ENCODE measurements at places on chromosomes 12 and 14. TPM values are rescaled to one million over a fixed set of nuclear protein-coding genes. Genes with fewer than 3 reads are reported as not detected.
A peak's percentile ranks its signal among the peaks of the same experiment; 100 is the strongest.

GRCh38 chr14:70753518-70753953 is 55.8 kb downstream of the MAP3K9 start:
- no peak for DNase-seq

GRCh38 chr12:91108196-91108755 is 3.0 kb downstream of the LUM start:
- DNase-seq: no peak

DNA sequence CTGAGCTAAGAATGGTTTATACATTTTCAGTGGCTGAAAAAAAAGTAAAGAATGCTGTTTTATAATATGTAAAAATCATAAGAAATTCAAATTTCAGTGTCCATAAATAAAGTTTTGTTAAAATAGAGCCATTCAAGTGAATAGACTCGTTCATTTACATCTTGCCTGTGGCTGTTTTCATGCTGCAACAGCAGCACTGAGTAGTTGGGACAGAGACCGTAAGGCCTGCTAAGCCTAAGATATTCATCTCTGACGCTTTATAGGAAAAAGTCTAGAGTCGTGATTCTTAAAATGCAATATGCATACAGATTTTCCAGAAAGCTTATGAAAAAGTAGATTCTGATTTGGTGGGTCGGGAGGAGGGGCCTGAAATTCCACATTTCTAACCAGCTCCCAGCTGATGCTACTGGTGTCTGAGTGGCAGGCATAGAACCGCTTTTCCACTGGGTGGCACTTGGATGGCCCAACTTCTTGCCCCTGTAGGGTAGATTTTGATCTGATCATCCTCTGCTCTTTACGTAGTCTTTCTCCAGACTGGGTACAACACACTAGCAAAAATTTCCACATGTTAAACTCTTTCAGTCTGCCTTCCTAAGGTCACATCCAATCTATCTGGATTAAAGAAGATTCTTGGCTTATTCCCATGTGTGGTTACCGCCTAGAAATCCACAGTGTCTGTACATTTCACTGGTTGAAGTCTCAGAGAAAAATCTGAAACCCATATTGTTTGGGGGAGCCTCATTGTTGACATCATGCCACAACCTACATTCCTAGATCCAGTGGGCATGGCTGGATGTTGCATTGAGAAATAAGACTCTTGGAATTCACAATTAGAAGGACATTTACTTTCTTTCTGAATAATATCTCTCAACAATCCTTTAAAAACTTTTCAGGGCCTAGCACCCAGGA is 151.2 kb downstream of the C12orf75 start:
- DNase-seq: no peak

DNA sequence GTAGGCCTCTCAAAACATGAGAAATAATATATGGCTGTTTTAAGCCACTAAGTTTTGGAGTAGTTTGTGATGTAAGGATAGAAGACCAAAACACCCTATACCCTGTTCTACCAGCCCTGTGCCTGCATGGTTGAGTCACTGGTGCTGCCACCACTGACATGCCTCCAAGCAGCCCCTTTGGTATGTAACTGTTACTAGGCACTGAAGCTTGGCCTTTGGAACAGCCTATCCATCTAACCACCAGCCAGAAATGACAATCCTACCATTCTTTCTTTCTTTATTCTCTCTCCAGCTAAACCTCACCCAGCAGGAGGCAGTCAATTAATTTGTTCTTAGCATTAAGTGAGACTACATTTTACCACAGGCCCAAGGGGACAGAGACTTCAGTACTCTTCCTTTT is 240.3 kb downstream of the MSRB3 start:
- no peak for DNase-seq

VPS29 gene
- 125 TPM for total RNA-seq

DNA sequence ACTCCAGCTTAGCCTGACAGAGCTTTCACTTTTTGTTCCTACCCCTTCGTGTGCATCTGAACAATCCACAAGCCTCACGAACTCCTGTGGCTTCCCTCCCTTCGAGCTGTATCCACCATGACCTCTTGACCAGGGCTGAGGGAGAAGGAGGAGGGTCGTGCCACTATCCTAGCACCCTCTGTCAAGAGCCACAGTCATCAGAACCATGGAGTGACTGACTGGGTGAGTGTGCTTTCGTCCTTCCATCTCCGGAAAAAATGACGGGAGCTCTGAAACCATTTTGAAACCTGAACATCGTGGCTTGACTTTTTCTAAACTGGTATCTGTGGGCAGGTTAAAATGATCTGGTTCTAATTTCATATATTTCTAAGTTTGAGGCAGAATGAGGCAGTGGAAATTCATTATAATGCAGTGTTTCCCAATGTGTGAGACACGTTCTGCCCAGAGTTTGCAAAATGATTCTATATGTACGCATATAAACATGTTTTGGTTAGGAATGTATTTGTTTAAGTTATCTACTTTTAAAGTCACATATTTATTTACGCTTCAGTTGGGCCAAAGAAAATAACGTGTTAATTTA is 27.0 kb downstream of the IL26 start:
- DNase-seq: no peak

DNA sequence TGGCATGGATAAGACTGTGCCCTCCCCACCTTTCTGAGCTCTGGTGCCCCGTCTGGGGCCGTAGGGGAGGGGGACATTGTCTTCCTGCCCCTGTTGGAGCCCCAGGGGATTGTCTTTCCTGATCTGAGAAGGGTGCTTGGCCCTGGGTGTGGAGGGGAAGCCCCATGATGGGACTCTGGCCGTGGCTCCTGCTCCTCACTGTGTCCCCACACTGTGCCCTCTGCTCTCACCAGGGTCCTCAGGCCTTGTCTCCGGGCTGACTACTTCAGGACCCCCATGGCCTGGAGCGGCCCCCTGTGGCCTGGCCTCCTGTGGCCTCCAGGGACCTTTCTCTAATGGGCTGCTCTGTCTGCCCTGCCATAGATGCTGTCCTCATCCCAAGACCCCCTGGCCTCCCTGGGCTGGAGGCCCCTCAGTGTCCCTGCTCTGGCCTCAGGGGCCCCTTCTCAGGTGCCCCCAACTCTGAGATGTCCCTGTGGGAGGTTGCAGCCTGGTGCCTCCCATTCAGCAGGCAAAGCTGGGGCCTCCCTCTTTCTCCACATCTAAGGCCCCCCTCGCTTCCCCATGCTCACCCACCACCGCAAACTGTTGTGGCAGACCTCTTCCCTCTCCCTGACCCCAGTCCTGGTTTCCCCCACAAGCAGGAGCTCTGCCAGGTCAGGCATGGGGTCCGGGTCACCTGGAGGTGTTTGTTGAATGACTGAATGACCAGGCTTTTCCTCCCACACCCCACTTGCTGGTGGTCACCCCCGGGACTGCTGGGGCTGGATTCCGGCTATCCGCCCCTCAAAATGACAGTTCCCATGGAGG is 4.0 kb downstream of the KIF26A start:
- DNase-seq: no peak

TMX1 gene
- 35.0 TPM for total RNA-seq

- DNase-seq: peak; percentile 49
Observed at GRCh38 chr12:10160617-10161385, 11.1 kb downstream of the OLR1 start.

ZDHHC17 gene
- total RNA-seq: 28.3 TPM

- DNase-seq: peak; percentile 52
Observed at GRCh38 chr14:51441001-51441400, 201.0 kb downstream of the TMX1 start.

GRCh38 chr12:3119756-3120601 is 42.8 kb downstream of the TSPAN9 start:
- peak; percentile 78 for DNase-seq

- no peak for DNase-seq
Observed at GRCh38 chr12:42217656-42218055, 20.4 kb downstream of the YAF2 start.

GPR162 gene
- total RNA-seq: not detected

- no peak for DNase-seq
Observed at GRCh38 chr14:81716953-81717352, 183.3 kb upstream of the SEL1L start.

SDSL gene
- 21.1 TPM for total RNA-seq

GRCh38 chr12:30043151-30043847 is 259.6 kb upstream of the TMTC1 start:
- DNase-seq: no peak

- no peak for DNase-seq
Observed at GRCh38 chr14:85301506-85301905, 228.4 kb upstream of the FLRT2 start.

GRCh38 chr12:115035535-115036107 is 351.6 kb upstream of the TBX3 start:
- no peak for DNase-seq

COL2A1 gene
- total RNA-seq: not detected

KLRG1 gene
- 1.7 TPM for total RNA-seq

- no peak for DNase-seq
Observed at GRCh38 chr12:22333713-22334409, 646 bp downstream of the ST8SIA1 start.

DPF3 gene
- total RNA-seq: 2.1 TPM

- no peak for DNase-seq
Observed at GRCh38 chr14:73381380-73382013, 76.8 kb downstream of the NUMB start.

DNA sequence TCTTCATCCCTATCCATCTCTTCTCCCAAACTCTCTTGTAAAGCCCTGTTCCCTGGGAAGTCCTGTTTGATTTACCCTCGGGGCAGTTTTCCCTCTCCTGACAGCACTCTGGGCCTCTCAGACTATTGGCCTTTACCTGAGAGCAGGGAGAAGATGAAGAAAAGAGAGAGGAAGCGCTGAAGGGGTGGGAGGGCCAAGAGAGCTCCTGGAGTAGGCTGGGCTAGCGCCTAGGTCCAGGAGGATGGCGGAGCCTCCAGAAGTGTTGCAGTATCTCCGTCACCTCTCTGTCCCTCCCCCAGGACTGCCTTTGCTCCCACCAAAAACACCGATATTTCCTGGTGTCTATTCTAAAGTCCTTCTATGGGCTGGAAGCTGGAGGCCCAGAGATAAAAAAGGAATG is 5.7 kb upstream of the IGFBP6 start:
- DNase-seq: no peak

DNA sequence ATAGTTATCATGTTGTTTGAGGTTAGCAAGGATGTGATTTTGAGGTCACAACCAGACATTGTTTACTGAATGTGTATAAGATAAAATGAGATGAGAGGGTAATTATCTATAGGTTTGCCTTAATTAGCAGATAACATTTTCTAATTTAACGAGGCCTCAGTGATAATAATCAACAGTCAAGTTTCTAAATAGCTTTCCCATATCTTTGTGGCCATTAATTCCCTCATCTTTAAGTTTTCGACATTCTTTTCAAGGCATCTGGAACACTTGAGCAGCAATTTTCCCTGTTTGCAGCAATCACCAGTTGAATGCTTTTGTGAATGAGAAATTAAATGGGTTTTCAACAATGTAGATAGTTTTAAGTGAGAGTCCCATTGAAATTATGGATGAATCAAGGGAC is 304.1 kb downstream of the SYT1 start:
- DNase-seq: no peak

DNA sequence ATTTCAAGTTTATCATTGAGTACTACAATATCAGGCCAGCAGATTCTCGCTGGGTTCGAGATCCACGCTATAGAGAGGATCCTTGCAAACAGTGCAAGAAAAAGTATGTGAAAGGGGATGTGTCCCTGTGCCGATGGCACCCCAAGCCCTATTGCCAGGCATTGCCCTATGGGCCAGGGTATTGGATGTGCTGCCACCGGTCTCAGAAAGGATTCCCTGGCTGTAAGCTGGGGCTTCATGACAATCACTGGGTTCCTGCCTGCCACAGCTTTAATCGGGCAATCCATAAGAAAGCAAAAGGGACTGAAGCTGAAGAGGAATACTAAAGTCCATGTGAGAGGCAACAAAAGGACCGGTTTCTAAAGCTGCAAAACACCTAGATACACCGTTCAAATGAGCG is 59.4 kb downstream of the ATG14 start:
- no peak for DNase-seq

Measured in MCF 10A (cell line).